Right ventricle myocardium superior (tissue), 1 donor: ENCODE measurements at places on chromosomes 4 and X.

DNA sequence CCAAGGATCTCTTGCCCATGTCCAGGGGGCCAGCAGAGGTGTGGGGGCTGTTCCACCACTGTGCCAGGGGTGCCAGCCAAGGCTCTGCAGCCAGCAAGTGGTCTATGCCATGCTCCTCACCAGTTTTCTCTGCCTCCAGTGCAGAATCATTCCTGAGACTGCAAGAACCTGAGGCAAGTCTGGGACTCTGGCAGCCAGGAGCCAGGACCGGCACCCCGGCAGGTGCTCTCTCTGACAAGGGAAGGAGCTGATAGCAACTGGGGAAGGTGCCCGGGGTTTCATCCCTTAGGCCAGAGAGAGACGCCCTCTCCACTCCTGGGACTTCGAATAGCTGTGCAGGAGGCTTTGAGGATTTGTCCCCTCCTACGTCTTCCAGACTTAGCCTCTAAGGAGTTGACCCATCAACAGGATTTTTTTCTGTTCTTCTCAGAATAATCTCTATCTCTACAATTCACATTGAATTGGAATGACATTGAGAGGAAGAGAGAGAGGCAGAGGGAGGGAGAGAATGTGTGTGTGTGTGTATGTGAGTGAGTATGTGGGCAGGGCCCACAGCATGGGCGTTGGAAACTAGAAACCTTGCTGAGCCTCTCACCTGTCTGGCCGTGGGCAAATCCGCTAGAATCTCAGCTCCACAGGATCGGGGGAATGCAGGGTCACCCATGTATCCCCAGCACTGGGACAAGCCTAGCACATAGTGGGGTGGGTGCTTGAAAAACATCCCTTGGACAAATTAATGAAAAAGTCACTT, 74.5 kb upstream of the AFAP1 start:
- no peak for DNase-seq

DNA sequence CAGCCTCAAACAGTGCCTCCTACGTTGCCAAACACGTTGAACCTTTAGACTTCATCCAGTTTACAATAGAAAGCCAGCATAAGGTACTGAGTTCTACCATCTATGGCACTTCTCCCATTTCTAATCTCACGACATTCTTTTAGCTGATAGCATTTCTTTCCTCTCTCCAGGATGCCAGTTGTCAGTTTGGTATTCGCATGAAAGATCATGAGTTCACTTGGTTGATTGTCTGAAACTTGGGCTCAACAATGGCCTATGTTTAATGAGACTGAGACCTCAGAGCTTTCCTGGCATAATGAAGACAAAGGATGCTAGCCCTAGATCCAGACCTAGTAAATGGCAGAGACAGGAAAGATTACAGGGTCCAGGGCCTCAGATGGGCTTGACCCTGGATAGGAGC, 69.2 kb upstream of the SPRY1 start:
- DNase-seq: no peak

DNA sequence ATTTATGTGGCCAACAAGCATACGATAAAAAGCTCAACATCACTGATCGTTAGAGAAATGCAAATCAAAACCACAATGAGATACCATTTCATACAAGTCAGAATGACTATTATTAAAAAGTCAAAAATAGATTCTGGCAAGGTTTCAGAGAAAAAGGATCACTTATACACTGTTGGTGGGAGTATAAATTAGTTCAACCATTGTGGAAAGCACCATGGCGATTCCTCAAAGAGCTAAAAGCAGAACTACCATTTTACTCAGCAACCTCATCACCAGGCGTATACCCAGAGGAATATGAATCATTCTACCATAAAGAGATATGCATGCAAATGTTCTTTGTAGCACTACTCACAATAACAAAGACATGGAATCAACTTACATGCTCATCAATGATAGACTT, 478.7 kb upstream of the GALNTL6 start:
- no peak for DNase-seq

GRCh38 chrX:103756736-103757135, 19.9 kb upstream of the PLP1 start:
- DNase-seq: no peak

GRCh38 chr4:17230727-17231126, 281.2 kb downstream of the QDPR start:
- no peak for DNase-seq

DNA sequence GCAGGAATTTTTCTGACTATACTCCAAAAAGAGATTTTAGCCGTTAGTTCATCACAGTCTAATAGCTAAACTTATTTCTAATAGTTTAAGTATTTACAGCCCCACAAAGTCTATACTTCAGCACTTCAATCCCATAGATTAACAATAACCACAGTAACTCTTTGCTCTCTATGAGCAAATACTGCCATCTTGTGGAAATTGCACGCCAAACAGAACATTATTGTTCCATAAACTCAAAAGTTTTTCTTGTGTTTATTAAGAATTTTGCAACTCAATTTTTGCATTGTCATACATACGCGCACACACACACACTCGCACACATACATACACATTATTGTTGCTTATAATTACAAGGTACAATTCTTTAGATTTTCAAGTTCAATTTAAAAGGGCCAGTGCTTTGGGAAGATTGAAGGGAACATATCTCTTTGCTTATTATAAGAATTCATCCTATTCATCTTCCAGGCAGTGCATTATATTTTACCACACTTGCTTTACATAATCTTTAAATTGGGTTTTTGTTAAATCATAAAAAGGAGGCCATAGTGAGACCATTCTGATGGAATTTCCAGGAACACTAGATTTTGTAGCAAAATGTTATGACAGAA, 63.8 kb upstream of the ATOH1 start:
- no peak for DNase-seq

DNA sequence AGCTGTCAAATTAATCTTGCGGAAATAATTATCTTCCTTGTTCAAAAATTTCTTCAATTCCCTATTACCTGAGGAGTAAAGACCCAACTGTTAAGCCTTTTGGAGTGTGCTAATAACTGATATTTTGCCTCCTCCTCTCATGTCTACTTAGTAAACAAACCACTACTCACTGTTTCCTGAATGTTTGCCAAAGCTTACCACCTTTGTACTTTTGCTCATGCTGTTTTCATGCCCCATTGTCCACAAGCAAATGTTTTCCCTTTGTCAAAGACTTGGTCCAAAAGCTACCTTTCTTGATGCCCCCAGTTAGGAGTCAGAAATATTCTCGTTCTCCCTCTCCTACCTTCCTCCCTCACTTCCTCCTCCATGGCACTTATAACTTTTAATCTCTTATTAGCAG, 226.1 kb downstream of the ENOX2 start:
- DNase-seq: no peak
